ENCODE measurements at places on chromosomes 16 and 17.

- DNase-seq: no peak
Measured at GRCh38 chr17:81018044-81018802, 16.7 kb upstream of the BAIAP2 start.

GRCh38 chr17:1509290-1509881 lies 7.0 kb downstream of the INPP5K start:
- no peak for DNase-seq

- no peak for DNase-seq
Measured at GRCh38 chr17:4934173-4934979, 2.3 kb downstream of the GP1BA start.

- peak; percentile 50 for DNase-seq
Measured at GRCh38 chr17:57603978-57604377, 141.1 kb downstream of the CCDC182 start.

GRCh38 chr17:2680961-2681360 lies 30.6 kb downstream of the CLUH start:
- no peak for DNase-seq

DNA sequence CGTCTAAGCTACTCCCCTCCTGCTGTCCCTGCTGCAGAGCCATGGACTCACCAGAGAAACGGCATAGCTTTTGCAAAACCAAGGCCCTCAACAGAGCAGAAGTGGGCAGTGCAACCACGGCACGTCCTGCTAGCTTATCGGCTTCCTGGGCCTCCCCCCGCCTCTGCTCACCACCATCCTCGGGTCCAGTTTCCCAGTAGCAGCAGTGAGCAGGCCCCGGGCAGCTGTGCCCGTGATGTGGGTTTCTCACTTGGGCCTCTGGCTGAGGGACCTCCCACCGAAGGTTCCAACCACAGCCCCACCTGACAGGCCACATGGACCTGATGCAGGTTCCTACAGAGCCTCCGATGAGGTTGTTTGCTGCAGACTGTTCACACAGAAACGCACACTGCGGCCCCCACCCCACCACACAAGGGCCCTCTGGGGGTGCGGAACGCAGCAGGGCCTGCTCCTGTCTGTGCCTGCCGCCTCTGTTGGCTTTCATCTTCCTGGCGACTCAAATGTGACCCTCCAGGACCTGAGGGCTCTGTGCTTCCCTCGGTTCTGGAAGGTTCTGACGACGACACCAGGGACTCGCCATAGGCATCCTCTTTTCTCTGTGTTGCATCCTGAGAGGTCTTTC lies 24.8 kb downstream of the PDIA2 start:
- DNase-seq: no peak

GRCh38 chr17:39235555-39236449 lies 10.1 kb upstream of the STAC2 start:
- DNase-seq: no peak

DNA sequence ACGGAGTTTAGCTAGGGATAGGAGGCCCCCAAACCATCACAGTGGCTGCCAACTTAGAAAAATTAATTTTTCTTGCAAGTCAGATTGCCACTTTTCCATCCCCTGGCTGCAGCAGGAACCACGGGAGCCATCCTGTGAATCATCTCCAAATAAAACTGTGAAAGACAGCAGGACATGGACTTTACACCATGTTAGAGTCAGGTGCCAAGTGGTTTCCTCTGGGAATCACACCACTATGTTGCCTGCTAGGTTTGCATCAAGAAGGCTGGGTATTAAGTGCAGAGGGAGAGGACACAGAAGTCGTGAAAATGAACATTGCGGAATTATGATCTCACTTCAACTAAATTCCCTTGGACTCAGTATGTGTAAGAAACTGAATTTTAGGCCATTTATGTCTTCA lies 471.3 kb upstream of the GOT2 start:
- DNase-seq: no peak

DNA sequence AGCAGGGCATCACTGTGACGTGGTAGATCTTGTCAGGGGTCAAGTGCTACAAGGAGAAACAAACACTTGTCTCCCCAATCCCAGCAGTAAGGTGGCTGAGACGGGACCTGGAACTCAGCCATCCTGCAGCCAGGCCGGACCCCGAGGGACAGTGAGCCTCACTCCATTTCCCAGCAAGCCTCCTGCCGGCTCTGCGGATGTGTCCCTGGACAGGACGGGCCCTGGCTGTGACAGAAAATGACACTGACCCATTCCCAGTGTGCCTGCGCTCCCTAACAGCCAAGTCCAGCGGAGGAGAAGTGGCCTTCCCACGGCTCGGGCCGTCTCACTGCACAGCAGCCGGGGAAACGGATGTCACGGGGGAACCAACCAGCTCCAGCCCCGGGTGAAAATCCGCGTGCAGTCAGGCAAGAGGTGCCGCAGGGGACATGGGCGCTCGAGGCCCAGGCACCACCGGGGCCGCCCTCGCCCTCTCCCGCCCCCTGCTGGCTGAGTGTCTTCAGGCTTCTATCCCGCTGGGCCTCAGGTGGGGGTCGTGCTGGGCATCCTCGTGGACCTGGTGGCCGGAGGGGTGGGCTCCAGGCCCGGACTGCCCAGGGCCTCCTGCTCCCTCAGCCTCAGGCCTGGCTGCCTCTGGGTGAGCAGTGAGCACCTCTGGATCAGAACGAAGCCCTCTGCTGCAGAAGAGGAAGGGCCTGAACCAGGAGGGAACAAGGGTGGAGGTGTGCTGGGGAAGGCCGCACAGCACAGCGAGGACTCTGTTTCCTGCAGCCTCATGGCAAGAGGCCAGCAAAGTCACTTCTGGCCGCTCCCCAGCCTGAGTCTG lies 6.7 kb downstream of the HAGHL start:
- no peak for DNase-seq

All from activated T-cell treated with anti-CD3 and anti-CD28 coated beads for 24 hours (primary cell).